Iris pigment epithelial cell (primary cell): ENCODE measurements at places on chromosomes 1 and 21.

DNA sequence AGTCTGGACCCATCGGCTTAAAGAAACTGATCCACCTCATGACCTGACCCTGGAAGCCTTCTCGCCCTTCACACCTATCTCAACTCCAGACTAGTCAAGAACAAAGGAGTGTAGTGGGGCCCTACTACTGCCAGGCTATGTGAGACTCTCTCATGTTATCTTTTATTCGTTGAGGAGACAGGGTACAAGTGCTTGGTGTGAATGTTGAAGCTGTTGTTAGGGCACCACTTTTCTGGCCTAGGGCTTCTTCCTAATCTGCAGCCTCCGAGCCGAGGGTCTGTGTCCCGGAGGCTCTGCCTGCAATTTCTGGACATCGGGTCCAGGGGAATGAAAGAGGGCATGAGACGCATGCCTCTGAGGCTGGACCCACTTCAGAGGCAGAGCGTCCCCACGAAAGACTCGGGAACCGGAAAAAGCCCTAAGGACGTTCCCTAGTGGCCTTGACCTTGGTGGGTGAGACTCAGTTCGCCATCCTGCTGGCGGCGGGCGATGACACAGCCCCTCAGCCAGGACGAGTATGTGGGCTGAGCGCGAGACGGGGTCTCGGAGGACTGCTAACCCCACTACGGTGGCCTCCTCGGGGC is 671 bp downstream of the DNAJC11 start:
- DNase-seq, result no peak

DNA sequence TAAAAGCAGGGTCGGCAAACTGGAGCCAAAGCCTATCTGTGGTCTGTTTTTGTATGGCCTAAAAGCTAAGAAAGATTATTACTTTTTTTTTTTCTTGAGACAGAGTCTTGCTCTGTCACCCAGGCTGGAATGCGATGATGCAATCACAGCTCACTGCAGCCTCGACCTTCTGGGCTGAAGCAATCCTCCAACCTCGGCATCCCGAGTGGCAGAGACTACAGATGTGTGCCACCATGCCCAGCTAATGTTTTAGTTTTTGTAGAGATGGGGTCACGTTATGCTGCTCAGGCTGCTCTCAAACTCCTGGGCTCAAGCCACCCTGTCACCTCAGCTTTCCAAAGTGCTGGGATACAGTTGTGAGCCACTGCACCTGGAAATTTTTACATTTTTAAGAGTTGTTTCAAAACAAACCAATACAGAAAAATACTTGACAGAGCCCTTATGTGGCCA is 6.5 kb upstream of the GLRX2 start:
- DNase-seq, result peak; percentile 90

DNA sequence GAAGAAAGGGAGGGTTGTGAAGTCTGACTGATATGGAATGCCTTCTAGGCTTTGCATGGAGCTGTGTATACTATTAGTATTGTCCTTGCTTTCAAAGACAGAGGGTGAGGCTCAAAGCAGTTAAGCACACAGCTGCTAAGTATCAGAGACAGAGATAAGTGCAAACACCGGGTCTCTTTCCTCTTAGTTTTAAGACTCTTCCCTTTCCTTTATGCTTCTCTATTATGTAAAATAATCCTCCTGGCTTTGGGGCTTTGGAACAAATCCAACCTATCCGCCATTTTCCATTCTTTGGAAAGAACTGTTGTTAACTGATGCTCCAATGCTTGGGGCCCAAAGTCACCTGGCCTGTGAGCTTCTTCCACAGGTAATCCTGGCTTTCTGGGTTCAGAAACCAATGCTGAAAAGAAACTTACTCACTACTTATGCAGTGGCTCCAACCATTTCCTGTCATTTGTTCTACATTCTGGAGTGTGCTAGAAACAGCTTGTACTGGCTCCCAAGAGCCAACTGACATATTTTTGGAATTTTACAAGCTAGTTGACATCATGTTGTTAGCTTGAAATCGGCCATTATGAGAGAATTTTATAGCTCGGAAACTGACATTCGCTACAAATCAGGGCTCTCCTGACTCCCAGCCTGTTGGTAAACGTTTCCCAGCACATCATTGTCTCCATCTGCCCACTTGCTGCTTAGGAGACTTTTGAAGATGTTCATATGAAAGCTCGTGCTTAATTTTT is 67.5 kb downstream of the DNTTIP2 start:
- DNase-seq, result no peak

GRCh38 chr1:22111620-22112019 is 31.3 kb downstream of the WNT4 start:
- peak; percentile 70 for DNase-seq

DNA sequence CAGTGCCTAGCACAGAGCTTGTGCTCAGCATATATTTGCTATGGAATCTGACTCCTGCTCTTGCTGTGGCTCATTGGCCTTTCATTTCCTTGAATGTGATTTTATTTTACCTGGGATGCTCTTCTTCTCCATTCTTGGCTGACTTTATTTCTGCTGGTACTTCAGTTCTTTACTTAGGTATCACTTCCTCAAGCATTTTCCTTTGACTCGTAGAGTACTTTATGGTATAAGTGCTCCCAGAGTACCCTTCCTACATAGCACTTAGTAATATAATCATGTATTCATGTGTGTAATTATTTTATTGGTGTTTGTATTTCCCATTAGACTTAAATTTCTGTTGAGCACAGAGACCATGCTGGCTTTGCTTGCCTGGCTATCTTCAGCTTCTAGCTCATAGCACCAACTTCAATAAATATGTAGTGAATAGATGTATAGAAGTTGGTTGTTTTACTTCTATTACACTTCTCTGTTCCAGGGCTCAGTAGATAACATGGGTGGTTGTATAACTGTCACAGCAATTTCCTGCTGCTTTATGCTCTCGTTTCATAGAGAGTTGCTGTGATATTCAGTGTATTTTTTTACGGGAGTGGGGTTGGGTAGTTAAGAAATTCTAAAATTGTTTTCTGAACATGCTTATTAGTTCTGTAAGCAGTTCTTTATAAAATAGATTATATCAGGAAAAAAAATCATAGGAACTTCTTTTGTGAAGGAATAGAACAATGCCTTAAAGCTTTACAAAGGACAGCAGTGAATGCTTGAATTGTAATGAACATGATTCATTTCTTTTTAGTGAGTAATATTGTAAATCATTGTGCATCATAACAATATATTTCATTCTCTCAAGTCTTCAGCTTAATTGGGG is 112.2 kb downstream of the NEK7 start:
- no peak for DNase-seq

- DNase-seq, result no peak
Measured at GRCh38 chr21:29064850-29065481, 8.5 kb downstream of the CCT8 start.

DNA sequence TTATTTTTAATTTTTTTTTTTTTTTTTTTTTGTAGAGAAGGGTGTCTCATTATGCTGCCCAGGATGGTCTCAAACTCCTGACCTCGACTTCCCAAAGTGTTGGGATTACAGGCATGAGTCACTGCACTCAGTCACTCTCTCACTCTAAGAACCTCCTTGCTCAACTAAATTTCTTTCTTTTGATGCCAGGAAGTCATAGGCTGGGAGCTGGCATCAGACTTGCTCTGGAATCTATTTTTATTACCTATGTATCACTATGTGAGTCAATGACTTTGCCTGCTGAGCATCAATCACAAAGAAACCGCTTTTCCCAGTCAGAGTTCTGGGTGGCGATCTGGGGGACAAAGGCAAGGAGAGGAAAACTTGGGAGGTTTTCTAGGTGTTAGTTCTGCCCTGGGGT is 35.5 kb upstream of the PARP1 start:
- DNase-seq, result peak; percentile 69

- DNase-seq, result no peak
Measured at GRCh38 chr1:149846042-149846441, 53.3 kb upstream of the BOLA1 start.

GRCh38 chr1:7962014-7962335 is 464 bp downstream of the PARK7 start:
- DNase-seq, result peak; percentile 36

GRCh38 chr1:14524826-14525636 is 73.5 kb upstream of the KAZN start:
- no peak for DNase-seq

DNA sequence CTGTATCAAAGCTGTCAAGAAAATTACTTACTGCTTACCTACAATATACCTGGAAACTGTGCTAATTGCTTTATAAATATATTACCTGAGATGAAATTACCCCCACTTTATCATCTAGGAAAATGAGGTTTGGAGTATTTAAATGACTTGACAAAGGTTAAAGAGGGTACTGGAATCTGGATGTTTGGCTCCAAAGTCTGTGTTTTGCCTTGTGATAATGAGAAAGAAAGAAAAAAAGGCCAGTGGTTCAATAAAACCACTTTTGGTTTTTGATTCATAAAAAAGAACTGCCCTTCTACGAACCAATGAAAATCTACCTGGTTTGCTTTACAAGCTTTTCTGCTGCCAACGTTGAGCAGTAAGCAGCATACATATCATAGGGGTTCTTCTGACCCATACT is 61.3 kb upstream of the MUTYH start:
- DNase-seq, result no peak

DNA sequence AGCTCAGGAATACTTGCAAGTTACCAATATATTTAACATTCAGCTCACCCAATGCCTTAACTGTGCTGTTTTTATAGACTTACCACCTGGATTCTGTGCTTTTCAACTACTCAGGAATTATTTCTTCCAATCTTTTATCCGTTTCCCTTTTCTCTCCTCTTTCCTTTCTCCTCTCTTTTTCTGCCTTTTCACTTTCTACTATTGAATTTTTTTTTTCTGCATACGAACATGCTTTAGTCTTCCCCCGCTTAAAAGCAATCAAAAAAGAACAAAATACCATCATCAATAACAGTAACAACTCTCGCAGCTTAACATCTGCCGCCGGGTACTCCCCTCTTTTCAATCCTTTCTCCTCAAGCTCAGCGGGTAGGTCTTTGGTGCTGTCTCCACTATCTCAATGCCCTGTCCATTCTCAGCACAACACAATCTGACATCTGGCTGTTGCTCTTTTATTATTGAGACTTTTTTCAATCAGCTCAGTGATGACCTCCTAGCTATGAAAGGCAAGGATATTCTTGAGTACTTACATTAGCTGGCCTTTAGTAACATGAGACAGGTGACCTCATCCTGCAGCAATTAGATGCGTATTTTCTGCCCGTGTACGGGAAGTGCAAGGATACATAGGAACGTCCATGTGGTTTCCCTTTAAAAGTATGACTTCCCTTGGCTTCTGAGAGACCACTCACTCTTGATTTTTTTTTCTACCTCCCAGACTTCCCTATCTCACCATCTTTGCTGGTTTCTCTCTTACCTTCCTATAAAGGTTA is 40.2 kb upstream of the SIPA1L2 start:
- DNase-seq, result peak; percentile 83

DNA sequence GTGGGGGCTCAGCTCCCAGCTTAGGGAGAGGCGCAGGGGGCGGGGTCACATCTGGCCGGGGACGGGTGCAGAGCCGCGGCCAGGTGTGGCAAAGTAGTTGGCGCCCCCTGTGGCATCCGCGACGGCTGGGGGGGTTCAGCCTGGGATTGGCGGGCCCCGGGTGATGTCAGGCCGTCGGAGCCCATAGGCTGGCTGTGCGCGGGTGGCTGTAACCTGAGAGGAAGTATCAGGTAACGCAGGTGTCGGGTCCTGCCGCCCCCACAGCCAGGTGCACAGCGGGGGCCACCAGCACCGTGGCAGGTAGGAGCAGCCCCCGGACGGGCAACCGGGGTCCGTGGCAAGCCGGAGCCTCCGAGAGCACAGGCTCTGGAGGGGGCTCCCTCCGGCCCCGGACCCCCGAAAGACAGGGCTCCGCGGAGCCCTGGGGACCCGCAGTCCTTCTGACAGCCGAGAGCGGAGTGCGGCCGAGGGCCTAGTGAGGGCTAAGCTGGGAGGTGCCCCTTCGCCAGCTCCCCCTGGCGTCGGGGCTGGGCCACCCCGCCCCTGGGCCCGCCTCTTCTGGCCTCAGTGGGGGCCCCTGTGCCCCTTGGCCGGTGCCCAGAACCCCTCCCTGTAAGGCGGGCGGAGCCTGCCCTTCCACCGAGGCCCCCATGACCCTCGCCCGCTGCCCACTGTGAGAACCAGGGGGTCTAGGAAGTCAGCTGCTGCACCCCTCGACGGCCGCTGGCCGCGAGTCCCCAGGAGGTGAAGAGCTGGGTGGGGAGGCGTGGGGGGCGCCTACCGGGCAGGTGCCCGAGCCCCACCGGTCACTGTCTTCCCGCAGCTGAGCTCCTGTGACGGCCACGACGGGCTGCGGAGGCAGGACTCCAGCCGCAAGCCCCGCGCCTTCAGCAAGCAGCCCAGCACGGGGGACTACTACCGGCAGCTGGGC is 17.9 kb downstream of the TNFRSF25 start:
- DNase-seq, result no peak

GRCh38 chr1:26692211-26692792 is 3.5 kb upstream of the ARID1A start:
- peak; percentile 97 for DNase-seq

- DNase-seq, result no peak
Measured at GRCh38 chr21:41374867-41375533, 13.2 kb downstream of the MX2 start.

DNA sequence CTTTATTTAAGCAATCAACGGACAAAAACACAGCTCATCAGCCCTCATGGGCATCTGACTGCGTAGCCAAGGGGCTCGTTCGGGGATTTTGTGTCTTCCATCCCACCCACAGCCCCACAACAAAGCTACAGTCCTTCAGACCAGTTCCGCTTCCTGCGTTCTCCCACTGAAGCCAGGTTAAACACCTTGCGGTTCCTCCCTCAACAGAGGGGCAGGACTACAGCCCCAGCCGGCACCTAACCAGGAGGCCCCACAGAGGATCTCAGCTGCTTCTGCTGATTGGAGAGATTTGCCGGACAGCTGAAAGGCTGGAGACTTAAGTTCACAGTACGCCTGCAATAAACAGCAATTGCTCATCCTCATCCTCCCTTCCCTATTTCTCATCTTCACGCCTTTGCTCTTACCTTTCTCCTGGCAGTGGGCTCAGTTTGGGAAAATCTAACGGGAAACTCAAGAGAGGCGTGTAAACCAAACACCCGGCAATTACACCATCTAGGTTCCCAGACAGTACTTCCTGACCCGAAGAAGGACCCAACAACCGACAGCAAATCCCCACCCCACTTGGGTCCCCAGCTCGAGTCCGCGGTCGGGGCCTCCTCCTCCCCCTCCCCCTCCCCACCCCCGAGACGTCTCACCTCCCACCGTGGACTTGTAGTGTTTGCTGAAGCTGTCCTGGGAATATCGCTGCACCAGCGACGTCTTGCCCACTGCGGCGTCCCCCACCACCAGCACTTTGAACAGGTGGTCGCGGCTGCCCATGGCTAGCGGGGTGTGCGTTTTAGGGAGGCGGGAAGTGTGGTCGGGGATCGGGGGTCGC is 876 bp downstream of the RAB29 start:
- peak; percentile 37 for DNase-seq

- peak; percentile 12 for DNase-seq
Measured at GRCh38 chr1:43463479-43463878, 9.7 kb upstream of the HYI start.

- no peak for DNase-seq
Measured at GRCh38 chr21:43767498-43767983, 8.6 kb downstream of the CSTB start.
